SHP77 treated with DMSO at 0.1 percent for 48 hours (cell line): ENCODE measurements at places on chromosomes 4 and X.

- DNase-seq = no peak
Measured at GRCh38 chr4:86280246-86280645, 79.6 kb downstream of the MAPK10 start.

GRCh38 chr4:3047464-3048286, 26.7 kb downstream of the HTT-AS start:
- no peak for DNase-seq

GRCh38 chr4:56727150-56727549, 46.1 kb upstream of the HOPX start:
- no peak for DNase-seq

GRCh38 chrX:57905141-57905540, 5.1 kb downstream of the ZXDA start:
- DNase-seq = no peak
